ENCODE measurements at places on chromosomes 6 and 20. TPM values are rescaled to one million over a fixed set of nuclear protein-coding genes. Genes with fewer than 3 reads are reported as not detected.
A peak's percentile ranks its signal among the peaks of the same experiment; 100 is the strongest.

SCAND1 gene
- 46.4 TPM for total RNA-seq

KIF25 gene
- not detected for total RNA-seq

EPHA7 gene
- total RNA-seq: not detected

GSTA2 gene
- not detected for total RNA-seq

DNA sequence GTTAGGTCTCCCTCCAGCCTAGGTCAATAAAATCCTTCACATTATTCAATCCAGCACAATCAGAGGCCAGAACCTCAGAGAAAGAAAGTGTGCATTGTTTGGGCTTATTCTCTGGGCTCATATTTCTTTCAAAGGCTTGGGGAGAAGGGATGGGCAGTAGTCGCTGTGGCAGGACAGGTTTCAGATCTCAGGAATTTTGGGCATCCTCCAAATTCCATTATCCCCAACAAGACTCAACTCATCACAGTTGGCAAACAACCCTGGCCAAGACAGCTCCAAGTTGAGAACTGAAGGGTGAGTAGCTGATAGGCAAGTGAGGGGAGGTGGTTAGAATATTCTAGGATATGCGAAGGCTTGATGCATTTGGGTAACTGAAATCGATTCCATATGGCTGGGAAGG, 27.2 kb upstream of the CHD6 start:
- no peak for DNase-seq

- no peak for DNase-seq
Measured at GRCh38 chr6:150336299-150336698, 32.5 kb upstream of the IYD start.

- DNase-seq: no peak
Measured at GRCh38 chr6:15313367-15313766, 67.5 kb downstream of the JARID2 start.

DNA sequence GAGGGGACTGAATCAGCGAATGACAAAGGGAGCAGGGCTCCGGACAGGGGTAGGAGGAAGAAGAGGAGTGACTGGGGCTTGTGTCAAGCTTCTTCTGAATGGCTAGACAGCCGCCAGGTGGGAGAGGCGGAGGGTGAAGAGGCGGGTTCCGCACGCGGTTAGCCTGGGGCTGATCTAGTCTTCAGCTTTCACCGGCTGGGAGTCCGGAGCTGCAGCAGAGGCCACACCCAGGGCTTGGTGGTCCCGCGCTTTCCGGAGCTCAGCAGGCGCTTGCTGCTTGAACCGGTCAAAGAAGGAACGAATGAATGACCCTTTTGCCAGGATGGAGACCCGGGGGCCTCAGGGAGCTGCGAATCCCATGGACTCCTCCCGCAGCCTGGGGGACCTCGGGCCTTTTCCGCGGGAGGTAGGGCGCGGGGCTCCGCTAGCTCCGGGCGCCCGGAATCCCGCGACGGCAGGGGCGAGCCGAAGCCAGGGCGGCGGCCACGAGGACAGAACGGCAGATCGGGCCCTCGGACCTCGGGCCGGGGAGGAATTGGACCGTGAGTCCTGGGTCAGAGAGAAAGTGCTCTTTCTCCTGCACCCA, at the start of gene C6orf141:
Gene C6orf141, plus strand, starts transcription at position 177 of the 586 bp plus-strand sequence. Its CDS starts 125 bp downstream, at position 302.
- peak; percentile 55 for DNase-seq

DNA sequence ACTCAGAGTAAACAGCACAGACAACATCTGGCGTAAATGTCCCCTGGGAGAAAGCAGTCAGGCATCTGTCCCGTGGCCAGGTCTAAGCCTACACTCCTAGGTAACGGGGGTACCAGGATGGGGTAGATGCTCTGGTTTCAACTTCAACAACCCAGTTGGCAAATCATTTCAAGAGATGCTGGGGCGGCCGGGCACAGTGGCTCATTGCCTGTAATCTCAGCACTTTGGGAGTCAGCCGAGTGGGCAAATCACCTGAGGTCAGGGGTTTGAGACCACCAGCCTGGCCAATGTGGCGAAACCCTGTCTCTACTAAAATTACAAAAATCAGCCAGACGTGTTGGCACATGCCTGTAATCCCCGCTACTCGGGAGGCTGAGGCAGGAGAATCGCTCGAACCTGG, 12.3 kb downstream of the PREX1 start:
- DNase-seq: no peak

GRCh38 chr6:43491750-43492661, 14.6 kb downstream of the TJAP1 start:
- DNase-seq: no peak

- DNase-seq: no peak
Measured at GRCh38 chr6:81812401-81812800, 59.9 kb upstream of the TENT5A start.

DNA sequence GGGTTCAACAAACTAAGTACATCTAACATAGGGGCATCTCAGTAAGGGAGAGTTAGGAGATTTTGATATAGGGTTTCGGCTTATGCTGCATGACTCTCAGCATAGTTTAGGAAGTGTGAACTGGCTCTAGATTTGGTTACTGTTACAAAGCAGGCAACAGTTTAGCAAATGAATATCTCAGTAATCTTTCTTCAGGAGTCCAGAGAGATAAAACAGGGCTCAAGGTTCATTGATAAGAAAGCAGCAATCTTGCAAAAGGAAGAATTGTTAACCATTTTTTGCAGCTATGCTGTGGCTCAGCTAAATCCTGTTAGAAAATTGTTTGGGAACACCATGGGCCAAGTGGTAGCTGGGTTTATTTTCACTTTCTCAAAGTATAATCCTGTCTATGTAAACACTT, 161.3 kb downstream of the MEI4 start:
- no peak for DNase-seq

DNA sequence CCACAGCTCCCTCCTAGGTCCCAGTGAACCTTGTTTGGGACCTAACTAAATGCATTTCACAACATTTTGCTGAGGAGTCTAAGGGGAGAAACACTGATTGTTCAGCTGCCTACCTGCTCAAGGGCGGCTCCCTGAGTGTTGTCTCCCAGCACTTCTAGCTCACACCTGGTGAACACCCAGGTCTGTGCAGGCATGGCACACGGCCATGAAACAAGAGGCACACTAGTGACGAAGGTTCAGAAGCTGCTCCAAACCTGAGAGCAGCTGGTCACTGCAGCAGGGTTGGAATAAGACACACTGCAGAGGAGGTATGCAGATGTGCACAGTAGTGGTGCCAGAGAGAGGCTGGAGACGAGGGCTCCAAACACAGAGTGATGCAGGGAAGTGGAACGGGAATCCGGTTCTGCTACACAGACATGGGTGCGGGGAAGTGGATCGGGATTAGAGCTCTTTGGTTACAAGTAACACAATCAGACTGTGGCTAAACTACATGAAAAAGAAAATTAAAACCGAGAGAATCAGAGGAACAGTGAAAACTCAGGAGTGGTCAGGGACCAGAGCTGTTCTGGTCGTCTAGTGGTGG, 486.1 kb upstream of the CDH4 start:
- no peak for DNase-seq

DNA sequence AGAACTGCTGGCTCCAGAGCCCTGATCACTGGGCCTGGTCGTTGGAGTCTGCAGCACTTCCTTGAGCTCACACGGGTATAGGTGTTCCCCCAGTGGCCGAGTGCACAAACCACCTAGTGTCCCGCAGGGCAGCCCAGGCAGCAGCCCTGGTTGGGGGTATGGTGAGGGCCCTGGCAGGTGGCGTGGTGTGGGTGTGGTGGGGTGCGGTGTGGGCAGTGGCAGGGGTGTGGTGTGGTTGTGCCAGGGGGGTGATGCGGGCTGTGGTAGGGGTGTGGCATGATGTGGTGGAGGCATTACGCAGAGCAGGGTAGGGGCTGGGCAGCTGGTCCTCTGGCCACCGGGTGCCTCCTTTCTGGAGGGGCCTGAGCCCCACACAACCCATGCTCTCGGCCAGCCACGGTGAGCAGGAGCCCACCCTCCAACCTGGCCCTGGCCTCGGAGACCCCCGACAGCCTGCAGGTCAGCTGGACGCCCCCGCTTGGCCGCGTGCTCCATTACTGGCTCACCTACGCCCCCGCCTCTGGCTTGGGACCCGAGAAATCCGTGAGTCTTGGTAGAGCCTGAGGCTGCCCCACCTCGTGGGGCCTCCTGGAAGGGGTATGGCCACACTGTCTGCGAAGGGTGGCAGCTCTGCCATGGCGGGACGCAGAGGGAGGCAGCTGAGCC, 20.5 kb downstream of the COL20A1 start:
- no peak for DNase-seq

- no peak for DNase-seq
Measured at GRCh38 chr20:56098981-56099500, 93.7 kb upstream of the CBLN4 start.

DNA sequence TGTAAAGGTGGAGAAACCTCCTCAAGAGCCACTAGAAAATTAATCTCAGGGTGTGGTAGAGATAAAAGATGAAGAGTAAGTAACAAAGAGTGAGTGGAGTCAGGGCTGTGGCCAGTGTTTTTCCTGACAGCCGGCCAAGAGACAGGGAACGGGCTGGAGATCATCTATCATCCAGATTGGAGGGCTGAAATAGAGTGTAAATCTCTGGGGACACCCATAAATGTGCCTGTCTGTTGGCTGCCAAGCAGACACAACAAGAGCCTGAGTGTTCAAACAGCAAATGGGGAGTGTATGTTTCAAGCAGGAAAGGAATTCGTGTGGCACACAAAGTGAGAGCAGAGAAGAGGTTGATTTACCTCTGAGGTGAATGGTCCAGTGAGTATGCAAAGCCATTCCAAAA, 326.4 kb upstream of the KHDRBS2 start:
- DNase-seq: no peak

Data from activated CD8-positive, alpha-beta T cell treated with anti-CD3 and anti-CD28 coated beads for 36 hours (primary cell).